ENCODE measurements at places on chromosomes 3 and 15.
A peak's percentile ranks its signal among the peaks of the same experiment; 100 is the strongest.

- DNase-seq, result peak; percentile 66
These were observed 51.9 kb downstream of the BBX start for GRCh38 chr3:107574650-107575049.

DNA sequence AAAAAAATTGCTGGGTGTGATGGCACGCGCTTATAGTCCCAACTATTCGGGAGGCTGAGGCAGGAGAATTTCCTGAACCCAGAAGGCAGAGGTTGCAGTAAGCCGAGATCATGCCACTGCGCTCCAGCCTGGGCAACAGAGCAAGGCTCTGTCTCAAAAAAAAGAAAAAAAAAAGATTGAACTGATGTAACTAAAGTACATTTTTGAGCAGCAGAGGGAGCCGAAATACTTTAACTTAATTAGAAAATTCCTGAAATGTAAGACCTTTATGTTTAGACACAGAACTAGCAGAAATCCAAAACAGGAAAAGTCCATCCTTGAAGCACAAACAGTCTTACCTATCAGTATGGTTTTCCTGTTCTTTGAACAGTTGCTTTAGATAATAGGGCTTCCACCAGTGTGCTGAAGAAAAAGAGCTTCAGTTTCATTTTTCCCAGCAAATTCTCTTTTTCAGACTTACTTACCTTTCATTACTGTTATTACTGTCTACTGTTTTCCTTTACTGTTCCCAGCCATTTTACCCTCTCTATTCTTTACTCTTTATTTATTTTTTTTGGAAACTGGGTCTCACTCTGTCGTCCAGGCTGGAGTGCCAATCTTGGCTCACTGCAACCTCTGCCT lies 33.4 kb upstream of the ZNF609 start:
- DNase-seq, result peak; percentile 74

DNA sequence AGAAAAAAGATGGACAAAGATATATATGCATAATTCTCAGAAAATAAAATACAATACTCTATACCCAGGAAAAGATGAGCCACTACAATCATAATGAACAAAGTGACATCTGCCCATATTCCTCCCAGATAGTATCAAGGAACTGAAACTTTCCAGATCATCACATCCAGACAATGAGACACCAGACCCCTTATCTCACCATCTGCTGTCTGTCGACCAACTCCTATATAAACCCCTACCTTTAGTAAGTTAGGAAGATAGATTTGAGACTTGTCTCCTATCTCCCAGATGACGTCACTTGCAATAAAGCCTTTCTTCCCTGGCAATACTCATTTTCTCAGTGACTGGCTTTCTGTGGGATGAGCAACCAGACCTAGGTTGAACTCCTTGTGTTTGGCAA lies 1071.6 kb downstream of the PLOD2 start:
- DNase-seq, result no peak

- DNase-seq, result no peak
These were observed 36.0 kb downstream of the SHQ1 start for GRCh38 chr3:72812201-72812600.

- no peak for DNase-seq
These were observed 27.2 kb upstream of the ANKRD28 start for GRCh38 chr3:15825016-15825415.

DNA sequence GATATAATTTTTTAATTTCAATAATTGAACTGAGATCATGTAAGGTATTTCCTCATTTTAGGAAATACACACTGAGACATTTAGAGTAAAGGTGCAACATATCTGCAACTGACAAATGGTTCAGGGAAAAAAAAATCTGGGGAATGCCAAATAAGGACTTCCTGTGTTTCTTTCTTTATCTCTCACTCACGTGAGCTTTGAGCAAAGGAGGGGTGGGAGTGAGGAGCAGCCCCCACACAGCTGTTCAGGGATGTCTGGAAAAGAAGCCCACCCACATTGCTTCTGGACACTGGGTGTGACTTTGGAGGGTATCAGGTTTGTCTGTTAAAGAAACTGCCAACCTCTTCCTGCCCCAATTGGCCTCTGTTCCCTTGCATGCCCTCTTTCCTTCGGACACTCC lies 5.6 kb upstream of the TP63 start:
- DNase-seq, result no peak

DNA sequence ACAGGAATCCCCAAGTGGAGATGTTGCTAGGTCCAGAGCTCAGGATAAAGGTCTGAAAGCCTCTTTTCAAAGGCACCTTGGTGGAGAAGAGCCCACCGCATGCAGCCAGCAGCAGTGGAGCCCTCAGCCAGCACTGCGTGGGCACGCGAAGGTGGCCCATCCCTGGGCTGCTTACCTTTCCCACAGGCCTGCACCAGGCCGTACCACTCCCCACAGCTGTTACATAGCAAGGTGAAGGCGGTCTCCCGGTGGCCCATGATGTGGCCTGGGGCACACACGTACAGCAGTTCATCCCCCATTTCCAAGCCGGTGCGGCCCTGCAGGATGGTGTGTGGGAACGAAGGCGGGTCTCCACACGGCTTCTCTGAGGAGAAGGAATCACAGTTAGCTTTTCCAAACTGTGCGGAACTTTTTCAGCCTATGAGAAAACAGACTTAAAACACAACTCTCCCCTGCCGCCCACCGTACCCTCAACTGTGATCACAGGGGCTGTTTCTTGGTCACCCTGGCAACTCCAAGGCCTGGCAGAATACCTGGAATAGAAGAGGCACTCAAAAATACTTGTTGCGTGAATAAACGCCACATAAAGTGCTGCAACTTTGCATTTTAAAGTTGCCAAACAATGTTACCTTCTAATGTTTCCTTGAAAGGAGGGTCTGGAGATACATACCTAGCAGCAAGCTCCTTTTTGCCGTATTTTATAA lies 43.7 kb downstream of the SUSD5 start:
- DNase-seq, result no peak

- no peak for DNase-seq
These were observed 53.4 kb downstream of the UMPS start for GRCh38 chr3:124783696-124784095.

- no peak for DNase-seq
These were observed 852.4 kb downstream of the TUSC7 start for GRCh38 chr3:117562000-117562399.

GRCh38 chr15:52037889-52038505 lies 19.0 kb downstream of the MAPK6 start:
- no peak for DNase-seq

DNA sequence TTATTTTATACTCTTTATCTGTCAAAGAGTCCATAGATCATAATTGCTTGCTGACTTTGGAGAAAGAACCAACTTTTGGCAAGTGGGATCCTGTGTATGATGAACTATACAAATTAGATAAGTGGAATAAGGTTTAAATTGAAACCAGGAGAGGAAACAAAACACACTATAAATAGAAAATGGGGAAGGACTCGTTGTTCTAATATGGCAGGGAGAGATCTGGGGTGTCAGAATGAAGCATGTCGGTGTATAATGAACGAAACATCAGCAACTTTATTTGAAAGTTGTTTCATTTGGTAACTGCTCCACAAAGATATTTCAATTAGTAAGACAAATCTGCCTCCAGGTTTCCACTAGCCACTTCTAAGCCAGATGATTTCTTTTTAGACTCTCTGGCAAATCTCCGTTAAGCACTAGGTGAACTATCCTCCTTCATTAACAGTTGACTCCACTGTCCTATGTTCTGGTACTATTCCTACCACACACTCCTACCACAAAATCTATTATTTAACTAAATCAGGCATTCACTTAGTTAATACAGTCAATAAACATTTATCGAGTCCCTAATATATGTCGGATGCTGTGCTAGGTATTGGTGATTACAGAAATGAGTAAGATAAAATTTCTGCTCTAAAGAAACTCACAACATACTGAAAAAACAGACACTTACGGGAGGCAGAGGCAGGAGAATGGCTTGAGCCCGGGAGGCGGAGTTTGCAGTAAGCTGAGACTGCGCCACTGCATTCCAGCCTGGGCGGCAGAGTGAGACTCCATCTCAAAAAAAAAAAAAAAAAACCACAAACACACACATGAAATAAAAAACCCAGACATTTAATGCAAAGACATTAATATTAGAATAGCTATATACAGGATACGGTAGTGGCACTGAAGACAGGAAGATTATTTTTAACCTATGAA lies 20.1 kb downstream of the SLC15A2 start:
- DNase-seq, result no peak

DNA sequence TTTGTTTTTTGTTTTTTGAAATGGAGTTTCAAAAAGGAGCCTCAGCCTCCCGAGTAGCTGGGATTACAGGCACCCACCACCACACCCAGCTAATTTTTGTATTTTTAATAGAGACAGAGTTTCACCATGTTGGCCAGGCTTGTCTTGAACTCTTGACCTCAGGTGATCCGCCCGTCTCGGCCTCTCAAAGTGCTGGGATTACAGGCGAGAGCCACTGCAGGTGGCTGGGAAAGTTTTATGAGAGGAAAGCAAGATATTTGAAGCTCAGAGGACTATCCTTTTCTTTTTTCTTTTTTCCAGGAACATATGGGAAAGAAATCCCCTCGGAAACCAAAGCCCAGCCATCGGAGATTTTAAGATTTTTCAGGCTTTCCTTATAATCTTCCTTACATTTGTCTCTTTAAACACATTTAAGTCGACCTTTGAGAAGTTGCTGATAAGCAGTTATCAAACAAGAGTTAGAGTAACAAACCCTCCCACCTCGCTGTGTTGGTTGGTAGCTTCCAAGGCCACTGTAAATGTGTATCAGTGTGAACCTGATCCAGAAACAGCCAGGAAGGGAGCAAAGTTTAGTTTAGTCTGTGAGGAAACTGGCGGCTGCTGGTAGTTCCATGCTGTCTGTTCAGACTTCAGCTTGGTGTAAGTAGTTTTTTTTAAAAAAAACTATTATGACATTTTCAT lies 34.5 kb upstream of the MAP3K13 start:
- DNase-seq, result no peak

GRCh38 chr3:141302364-141303141 lies 65.8 kb upstream of the ZBTB38 start:
- DNase-seq, result no peak

DNA sequence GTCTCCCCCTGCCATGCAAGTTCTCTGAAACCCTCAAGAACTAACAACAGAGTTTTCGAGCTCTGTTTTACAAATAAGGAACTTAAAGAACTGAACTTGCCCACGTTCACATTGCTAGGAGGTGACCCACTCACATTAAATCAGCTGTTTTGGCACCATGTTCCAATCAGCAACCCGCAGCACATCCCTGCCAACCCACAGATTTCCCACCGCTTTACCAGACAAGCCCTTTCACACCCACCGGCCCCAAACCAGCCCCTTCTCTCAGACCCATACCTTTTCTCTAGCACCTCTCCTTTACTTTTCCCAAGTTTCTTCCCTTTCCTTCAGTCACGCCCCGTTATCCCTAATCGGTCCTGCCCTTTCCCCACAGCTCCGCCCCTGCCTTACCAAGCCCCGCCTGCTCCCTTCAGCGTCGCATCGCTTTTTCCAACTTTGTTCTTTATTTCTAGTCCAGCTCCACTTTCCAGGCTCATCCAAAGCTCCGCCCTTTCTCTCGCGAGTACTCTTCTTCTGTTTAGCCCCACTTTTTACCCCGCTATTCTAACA lies 804 bp upstream of the BRPF1 start:
- no peak for DNase-seq

- no peak for DNase-seq
These were observed 72.3 kb downstream of the SLC12A8 start for GRCh38 chr3:125140011-125140817.

DNA sequence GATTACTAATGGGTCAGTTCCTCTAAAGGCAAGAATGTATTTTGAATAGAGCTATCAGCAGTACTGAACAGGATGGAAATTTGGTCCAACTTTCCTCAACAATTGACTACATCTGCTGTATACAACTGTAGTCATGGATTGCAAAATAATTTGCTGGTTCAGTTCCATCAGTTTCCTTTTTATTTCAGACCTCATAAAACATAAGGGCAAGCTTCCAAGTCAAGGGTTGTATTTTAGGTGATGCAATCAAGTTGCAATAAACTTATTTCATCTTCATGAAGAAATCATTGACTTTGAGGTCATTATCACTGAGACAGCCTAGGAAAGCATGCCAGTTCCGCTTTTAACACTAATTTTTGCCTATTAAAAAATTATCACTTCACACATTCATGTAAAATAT lies 90.4 kb upstream of the TSEN2 start:
- DNase-seq, result no peak

- no peak for DNase-seq
These were observed 157.9 kb downstream of the RAP2B start for GRCh38 chr3:153319705-153320554.

GRCh38 chr3:193872265-193872753 lies 263.6 kb upstream of the HES1 start:
- peak; percentile 72 for DNase-seq

GRCh38 chr3:76383781-76384180 lies 598.4 kb upstream of the ZNF717 start:
- DNase-seq, result no peak

GRCh38 chr3:155241579-155241978 lies 51.9 kb downstream of the STRIT1 start:
- DNase-seq, result no peak

DNA sequence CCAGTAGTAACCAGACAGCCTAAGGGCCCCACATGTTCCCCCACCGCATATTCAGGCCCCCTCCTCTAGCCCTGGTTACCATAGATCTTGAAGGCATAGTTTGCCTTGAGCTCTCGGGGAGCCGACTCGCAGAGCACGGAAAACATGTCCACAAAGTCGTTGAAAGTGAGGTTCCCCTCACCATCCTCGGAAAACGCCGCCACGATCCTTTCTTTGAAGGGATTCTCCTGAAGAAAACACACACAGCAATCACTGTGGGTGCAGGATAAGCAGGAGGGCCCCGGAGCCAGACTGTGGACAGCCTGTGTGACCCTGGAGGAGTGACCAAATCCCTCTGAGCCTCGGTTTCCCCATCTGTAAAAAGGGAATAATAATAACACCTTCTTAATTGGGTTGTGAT lies 16.8 kb downstream of the SH2D7 start:
- DNase-seq, result no peak

DNA sequence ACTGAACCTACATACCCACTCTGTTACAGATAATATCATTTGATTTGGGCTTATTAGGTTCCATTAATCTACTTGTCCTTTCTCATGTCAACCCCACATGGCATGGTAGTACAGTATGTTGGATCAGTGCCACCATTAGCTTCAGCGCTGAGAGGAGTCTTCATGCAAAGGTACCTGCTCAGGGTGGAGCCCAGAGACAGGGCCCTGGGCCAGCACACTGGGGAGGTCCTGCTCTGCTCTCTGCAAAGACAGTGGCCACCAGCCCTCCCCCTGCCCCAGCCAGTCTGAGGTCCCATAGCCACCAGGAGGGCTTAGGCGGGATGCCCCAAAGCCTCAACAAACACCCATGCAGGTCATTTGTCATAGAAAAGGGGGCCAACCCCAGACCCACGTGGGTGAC lies 71.0 kb downstream of the ATP10A start:
- DNase-seq, result no peak

DNA sequence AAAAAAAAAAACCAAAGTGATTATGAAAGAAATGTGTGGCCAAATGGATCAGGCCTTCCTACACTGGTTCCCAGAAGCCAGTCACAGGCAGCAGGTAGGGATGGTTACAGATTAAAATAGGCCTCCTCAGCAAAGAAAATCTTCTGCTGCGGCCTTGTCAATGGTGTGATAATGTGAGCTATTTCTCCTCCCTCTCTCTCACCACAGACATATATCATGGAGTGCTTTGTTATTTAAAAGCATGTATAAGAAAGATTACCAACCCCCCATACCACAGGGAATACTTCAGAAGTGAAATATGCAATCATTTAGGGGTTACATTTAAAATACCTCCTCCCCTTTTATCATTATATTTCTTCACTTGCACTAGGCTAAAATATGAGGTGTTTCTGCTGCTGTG lies 32.2 kb upstream of the LRTM1 start:
- no peak for DNase-seq
